ENCODE measurements at places on chromosomes 13 and 19.

- no peak for DNase-seq
Measured at GRCh38 chr13:39374741-39375189, 228.2 kb downstream of the LHFPL6 start.

- DNase-seq = no peak
Measured at GRCh38 chr13:61695147-61695546, 279.5 kb upstream of the PCDH20 start.

DNA sequence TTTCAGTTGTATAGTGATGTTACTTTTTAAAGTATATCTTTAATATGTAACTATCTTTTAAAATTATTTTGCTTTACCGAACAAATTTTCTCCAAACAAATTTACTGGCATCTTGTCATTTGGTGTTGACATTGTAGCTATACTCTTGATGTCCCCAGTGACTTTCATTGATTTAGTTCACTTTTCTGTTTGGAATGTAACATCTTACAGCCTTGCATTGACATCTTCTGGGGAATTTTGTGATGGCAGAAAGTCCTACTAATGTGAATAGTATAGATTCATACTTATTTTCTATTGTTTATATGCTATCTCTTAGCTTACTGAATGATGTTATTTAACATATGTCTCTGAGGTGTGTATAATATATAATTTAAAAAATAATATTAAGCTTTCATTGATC is 800.9 kb upstream of the ATXN8OS start:
- no peak for DNase-seq

GRCh38 chr19:14472202-14472938 is 2.8 kb downstream of the PTGER1 start:
- DNase-seq = peak; percentile 69

DNA sequence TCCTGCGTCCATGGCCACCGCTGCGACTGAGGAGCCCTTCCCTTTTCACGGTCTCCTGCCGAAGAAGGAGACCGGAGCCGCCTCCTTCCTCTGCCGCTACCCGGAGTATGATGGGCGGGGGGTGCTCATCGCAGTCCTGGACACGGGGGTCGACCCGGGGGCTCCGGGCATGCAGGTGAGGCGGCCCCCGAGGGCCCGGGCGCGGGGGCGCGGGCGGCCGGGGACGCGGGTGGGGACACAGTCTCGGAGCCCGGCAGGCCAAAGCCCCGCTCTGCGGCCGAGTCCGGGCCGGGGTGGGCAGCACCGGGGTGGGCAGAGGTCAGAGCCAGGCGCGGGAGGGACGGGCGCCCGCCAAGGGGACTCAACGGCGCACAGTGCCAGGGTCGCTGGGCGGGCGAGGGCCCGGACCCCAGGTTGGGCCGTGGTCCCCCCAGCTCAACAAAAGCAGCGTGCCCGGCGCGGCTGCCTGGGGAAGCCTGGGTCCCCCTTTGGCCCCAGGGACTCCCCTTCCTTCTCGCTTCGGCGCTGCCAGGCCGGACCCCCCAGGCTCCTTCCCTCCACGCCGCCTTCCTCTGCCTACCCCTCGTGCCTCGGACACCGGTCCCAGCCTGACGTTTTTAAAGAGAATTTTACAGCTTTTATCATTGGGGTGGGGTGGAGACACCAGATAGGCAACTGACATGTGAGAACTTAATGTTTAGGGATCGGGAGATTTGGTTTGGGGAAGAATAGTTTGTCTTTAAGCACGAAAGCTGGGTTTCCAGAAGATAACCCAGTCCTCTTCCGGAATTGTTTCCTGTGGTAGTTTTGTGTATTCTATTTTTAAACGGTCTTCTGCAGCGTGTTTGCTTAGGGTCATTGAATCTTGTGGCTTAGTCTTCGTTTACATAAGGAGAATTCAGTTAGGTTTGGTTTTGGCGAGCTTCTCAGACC is 509 bp downstream of the TPP2 start:
- DNase-seq = peak; percentile 4

DNA sequence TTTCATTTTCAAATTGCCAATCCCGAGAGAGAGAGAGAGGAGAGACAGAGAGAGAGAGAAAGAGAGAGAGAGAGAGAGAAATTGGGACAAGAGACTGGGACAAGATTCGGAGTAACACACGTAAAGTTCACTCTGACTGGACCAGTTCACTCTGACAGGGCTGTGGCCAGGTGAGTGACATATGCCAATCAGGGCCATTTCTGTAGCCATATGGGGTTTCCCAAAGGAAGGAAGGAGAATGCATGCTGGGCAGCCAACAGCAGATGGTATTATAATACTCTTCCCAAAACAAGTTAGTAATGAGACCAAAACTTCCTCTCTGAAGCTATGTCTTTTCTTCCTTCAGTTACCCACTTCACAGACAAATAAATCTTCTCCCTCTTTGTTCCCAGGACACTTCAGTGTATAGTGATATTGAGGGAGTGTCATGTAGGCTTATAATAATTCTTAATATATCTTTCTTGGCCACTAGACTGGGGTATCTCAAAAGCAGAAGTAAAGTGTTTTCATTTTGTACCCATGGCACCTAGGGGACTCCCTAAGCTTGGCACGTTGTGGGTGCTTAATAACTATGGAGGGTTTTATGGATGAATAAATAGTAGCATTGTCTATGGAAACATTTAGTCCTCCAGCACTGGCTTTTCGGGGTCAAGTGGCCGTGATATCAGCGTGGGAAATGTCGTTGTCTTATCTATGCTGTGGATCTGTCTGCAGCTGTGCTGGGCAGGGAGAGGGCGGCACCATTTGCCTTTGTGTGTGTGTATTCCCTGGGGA is 51.6 kb downstream of the SERP2 start:
- no peak for DNase-seq

DNA sequence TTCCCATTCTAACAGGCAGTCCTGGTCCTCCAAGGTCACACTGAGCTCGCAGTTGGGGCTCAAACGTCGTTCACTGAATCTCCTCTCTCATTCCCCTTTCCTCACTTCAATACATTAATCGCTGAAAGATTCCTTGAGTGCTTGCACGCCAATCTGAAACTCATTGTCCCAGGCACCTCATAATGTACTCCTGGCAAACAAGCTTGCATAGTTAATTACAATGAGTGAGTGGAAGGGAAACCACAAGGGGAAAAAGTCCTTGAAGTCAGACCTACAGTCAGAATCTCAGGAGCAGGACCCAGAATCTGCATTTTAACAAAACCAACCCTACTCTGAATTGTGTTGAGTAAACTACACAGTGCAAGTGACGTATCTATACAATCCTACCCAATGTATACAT is 86.9 kb downstream of the CRYL1 start:
- no peak for DNase-seq

DNA sequence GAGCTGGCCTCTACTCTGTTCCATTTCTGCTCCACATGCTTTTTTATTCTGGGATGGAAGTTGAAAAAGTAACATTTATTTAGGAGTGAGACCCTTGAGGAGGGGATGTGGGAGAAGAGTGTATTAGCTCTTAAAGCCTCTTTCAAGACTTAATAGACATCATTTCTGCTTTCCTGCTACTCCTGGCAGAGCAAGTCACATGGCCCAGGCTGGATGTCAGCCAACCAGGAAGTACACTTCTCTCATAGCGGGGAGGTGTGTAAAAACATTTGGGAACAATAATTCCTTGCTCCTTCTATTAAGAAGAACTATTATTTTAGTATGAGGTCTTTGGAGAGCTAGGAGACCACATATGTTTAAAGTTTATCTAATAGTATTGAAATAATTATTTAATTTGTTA is 40.6 kb upstream of the FAM216B start:
- DNase-seq = peak; percentile 2

- DNase-seq = no peak
Measured at GRCh38 chr13:40438022-40438680, 228.3 kb downstream of the FOXO1 start.

GRCh38 chr19:39032063-39032918 is at the start of gene FBXO27:
Gene FBXO27 (minus strand): TSS chr19:39032549. CDS start chr19:39032227, 322 bp downstream.
- peak; percentile 71 for DNase-seq

DNA sequence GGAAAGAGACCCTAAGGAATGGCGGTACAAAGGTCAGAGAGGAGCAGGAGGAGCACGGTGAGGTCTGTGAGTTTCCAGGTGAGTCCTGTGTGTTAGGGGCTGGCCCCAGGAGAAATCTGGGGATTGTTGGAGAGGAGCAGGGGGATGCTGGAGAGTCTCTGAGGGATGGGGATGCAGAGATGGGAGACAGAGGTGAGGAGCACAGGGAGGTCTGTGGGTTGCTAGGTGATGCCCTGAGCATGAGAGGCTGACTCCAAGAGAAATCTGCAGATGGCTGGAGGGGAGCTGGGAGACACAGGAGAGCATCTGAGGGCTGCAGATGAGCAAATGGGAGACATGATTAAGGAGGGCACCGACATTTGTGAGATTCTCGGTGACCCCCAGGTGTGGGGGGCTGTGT is 4.1 kb upstream of the ZNF229 start:
- DNase-seq = no peak

DNA sequence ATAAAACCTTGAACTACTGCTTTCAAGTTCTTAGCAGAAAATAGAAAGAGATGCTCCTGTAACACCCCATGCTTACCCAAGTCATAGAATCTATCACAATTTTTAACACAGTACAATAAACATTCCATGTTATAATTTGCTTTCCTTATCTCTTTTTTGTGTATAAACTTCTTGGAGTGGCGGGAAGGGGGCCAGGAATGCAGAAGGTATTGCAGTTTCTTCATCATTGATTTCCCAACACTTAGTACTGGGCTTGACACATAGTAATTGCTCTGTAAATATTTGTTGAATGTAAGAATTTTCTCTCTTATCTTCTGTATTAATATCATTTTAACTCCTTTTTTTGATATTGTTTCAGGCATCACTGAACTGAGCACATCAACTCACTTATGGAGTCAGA is 535.8 kb downstream of the KCTD12 start:
- no peak for DNase-seq

DNA sequence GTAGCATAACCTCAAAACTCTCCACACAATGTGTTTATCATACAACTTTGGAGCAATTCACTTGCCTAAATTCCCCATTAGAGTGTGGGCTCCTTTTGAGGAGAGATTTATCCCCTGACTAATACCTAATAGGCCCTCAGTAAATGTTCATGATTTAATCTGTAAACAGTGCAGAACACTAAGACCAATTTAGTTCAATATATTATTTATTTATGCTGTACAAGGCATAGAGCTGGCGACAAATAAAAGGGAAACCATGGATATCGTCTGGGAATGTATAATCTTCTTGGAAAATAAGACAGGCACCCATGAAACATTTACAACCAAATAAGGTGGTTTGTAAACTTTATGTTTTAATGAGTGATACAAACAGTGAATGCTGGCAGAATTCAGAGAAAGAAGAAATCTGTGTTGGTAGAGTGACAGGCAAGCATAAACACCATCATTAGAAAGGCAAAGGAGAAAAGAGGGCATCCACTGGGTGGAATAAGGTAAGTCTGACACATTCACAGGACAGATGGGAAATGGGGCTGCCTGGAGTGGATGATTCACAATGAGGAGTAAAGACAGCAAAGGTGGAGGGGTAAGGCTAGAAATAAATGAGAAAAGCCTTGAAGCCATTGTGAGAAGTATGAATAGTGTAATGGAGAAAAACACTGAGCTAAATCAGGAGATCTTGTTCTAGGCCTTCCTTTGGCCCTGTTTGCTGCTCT is 106.1 kb upstream of the MIR17HG start:
- no peak for DNase-seq

DNA sequence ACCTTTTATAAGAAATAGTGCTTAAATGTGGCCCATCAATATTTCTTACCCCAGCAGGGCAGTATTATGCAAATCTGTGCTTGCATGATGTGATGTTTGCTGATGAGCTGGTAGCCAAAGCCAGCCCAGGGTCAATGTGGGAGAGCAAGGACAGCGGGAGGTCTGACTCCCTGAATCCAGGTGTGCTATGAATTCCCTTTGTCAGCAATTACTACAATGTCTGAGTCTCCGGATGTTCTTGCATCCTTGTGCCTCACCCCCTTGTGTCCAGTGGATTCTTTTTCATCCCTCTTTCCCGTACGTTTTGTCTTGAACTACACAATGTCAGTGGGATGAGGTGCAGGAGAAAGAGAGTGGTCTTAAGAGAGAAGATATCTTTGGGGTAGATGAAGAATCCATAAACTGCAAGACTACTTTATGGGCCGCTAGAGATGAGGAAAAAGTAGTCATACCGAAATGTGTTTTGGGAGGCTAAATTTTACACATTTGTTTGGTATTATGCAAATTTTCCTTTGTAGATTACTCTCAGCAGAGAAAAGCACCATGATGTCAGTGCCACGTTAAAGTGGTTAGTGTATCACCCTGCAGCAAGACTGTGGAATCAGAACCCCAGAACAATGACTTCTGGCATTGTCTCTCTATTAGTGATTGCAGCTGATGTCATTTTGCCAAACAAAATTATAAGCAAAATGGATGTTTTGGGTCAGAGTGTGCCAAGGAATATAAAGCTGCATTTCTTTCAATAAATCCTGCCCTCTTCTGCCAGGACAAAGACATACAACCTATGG is 53.5 kb upstream of the TSHZ3 start:
- DNase-seq = no peak

DNA sequence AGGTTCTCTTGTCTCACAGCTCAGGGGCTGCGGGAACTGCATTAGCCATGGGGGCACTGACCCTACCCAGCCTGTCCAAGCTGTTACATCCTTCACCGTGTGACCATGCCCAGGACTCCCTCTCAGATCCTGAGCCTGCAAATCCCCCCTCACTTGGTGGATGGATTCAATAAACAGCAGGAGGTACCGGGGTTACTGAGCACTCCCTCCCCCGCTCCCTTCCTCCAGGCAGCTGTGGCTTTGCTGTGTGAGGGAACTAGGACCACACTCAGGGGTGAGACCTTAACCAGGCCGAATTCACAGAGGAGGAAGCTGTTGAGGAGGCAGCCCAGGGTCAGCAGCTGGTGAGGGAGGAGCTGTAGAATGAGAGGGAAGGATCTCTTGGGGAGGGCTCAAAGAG is 27.0 kb upstream of the CEACAM1 start:
- DNase-seq = no peak

DNA sequence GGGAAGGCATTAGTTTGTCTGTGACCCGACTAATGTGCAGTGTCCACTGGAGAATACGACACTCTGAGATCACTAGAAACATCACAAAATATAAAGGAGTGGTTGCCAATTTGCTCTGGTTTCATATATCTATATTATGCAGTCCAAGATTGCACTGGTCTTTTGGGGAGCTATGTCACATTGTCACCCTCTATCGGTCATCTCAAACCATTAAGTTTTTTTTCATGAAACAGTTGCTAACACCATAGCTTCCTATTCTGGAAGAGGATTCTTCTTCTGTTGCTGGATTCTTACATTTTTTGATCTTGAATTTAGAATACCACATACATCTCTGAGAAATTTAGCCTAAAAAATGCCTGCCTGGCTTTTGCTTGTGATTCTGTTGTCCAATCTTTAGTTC is 168.6 kb downstream of the LACC1 start:
- DNase-seq = no peak

- DNase-seq = no peak
Measured at GRCh38 chr13:21516805-21517204, 57.7 kb upstream of the ZDHHC20 start.

GRCh38 chr19:15641901-15642491 is 1.3 kb downstream of the CYP4F3 start:
- no peak for DNase-seq

All from NCI-H510A treated with DMSO at 0.1 percent for 48 hours (cell line).